Trophoblast cell (in vitro differentiated cells and primary cell): ENCODE measurements at places on chromosomes 4 and X.

- peak; percentile 64 for DNase-seq
Observed at GRCh38 chr4:67725132-67725531, 24.2 kb upstream of the UBA6 start.

GRCh38 chr4:13544606-13545393, 492 bp upstream of the NKX3-2 start:
- peak; percentile 16 for DNase-seq

GRCh38 chr4:6732441-6733357, 16.7 kb downstream of the BLOC1S4 start:
- DNase-seq, result peak; percentile 80

GRCh38 chr4:41573502-41574001, 35.6 kb downstream of the LIMCH1 start:
- DNase-seq, result no peak

DNA sequence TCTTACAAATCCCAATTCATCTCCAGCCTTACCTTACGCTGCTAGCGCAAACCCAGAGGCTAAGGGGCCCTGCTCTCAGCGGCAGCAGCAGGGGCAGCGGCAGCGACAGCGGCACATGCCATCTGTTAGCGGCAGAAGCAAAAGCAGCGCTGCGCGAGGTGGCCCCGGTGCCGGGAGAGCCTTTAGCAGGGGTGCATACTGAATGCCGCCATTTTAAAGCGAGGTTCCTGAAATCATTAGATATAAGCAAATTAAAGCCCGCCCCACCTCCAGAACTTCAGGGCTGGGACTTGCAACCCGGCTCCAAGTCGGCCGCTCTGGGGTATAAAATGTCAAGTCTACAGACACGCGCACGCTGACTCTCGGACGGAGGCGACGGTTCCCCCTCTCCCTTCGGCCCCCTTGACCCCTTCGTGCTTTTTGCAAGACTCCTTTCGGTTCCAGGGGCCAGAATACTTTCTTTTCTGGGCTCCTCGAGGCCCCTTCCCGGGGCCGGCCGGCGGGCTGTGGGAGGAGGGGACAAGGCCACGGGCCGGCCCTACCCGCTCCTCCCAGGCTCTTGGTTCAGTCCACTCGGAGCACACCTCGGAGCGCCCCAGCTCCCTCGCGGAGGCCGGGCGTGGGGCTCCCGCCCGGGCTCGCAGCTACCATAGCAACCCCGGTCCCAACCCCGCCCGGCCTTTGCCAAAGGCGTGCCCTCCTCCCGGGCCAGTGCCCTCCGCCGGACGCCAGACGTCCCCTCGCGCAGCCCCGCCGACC, at the start of gene MBNL3:
Gene MBNL3, minus strand, starts transcription at position 220 of the 759 bp plus-strand sequence. CDS start 49,427 bp downstream, outside the sequence.
- DNase-seq, result peak; percentile 29

GRCh38 chrX:40174001-40174853, 76.5 kb upstream of the BCOR start:
- peak; percentile 90 for DNase-seq

DNA sequence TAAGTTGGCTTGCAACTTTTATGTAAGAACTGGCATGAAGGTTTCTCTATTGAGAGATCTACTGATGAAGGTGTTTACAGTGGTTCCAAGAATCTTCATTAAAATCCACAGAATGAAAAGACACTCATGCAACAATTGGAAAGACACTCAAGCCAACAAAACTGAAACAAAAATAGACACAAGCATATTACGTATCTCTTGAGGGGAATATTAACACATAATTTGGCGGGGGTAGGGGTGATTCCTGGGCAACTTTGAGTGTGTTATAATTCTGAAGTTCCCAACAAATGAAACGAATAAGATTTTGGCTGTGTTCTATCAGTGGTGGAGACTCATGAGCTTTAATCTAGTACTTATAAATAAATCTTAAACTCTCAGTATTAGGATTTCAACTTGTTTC, 75.1 kb downstream of the SPATA18 start:
- DNase-seq, result no peak

DNA sequence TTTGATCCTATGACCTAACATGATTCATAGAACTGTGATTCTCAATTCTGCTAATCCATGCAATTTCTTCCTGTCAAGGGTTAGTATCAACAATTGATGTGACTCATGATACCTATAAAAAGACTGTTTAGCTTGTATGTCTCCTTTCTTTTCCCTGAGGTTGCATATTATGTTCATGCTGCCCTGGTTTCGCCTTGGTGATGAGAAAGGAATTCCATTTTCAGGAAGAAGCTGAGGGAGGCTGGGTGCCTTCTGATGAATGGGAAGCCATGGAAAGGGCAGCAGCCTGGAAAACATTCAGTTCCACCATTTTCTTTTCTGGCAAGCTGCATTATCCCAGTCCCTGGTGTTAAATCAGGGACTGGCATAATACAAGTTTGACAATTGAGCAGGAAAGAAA, 976.5 kb downstream of the RPA4 start:
- DNase-seq, result no peak

DNA sequence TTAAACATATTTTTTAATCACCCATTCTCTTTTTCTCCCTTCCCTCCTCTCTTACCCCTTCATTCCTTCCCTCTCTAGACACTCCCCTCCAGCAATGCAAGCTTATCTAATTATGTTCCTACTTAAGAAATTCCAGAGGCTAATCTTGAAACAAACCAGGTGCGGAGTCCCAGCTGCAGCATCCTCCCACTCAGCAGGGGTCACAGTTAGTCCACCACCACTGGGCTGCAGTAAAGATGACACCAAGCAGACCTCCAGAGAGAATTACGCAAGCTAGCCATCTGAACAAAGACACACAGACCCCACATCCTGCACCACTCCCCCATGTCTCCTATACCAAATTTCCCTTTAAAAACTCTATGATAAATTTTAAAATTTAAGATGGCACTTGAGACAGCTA, 13.9 kb upstream of the SEC24B start:
- DNase-seq, result no peak

GRCh38 chr4:52867163-52867562, 5.0 kb downstream of the RASL11B start:
- DNase-seq, result peak; percentile 13

GRCh38 chr4:17188125-17188524, 289.7 kb upstream of the LDB2 start:
- no peak for DNase-seq

DNA sequence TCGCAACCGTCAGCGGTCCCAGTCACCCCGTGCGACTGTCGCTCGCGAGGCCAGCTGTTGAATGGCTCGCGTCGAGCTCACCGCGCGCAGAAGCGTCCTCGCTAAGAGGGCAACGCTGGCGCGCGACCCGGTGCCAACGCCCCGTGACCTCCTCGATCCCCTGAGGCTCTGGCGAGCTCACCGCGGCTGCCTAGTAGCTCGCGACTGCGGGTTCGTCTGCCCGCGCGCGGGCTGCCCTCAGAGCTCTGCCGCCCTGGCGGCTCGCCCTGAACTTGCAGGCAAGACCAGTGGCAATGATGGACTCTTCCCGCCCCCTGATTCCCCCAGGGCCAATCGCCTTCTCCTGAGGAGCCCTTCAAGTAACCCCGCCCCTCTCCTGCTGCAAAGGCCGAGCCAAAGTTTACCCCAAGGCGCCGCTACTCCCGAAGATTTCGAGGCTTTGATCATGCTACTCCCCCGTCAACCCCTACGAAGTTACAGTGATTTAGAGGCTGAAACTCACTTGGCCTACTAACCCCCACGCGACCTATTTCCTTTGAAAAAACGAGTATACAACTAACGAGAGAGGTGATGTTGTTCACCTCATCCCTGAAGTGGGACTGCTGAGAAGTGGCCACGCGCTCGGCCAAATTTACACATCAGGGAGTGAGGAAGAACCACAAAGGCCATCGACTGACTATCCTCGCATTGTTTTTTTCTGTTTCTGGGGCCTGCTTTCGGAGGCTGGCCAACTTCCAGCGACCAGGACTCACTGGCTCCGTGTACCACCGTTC, 37.5 kb downstream of the PGRMC1 start:
- DNase-seq, result peak; percentile 53

DNA sequence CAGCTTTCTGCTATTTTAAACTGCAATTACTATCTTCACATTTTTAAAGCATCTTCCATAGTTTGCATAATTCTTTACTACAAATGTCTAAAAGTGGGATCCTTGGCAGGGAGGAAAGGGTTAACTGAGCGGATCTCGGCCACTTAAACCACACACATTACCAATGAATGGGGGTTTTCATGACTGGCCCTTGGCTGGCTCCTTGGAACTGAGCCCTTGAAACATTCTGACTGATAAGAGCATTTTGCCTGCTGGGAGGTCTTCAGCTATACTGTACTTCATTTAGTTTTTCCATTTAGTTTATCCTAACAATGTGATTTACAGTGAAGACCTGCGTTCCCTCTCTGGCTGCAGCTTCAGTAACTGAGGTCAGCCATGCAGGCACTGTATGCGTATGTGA, 31.7 kb upstream of the MFAP3L start:
- no peak for DNase-seq

- DNase-seq, result no peak
Observed at GRCh38 chr4:104418286-104418685, 76.4 kb downstream of the CXXC4 start.

DNA sequence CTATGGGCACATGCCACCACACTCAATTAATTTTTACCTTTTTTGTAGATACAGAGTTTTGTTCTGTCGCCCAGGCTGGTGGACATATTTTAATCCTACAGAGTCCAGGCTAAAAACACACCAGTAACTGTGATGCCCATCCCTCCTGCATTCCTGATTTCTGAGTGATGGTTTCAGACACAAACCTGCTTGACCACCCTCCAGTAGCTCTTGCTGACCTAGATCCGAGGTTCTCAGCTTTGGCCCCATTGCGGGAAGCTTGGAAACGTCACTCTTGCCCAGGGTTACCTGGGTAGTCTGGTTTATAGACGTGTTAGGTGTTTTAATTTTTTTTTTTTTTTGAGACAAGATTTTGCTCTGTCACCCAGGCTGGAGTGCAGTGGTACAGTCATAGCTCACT, 7.5 kb downstream of the CD99 start:
- DNase-seq, result peak; percentile 77

- peak; percentile 37 for DNase-seq
Observed at GRCh38 chr4:40199999-40200874, 3.4 kb downstream of the RHOH start.

DNA sequence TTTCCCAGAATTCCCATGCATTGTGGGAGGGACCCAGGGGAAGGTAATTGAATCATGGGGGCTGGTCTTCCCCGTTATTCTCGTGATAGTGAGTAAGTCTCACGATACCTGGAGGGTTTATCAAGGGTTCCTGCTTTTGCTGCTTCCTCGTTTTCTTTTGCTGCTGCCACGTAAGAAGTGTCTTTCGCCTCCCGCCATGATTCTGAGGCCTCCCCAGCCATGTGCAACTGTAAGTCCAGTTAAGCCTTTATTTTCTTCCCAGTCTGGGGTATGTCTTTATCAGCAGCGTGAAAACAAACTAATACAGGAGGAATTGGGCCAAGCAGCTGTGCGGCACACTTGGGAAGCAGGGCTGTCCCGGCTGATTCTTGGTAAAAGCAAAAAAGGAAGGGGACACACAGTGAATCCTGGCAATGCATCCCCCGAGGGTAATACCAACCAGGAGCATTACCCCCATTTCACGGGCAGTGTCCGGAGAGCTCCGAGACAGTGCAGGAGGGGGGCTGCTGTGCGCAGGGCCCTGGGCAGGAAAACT, 185.7 kb downstream of the AFAP1 start:
- DNase-seq, result no peak

GRCh38 chrX:153052534-153052933, 3.7 kb upstream of the PNMA3 start:
- DNase-seq, result no peak

DNA sequence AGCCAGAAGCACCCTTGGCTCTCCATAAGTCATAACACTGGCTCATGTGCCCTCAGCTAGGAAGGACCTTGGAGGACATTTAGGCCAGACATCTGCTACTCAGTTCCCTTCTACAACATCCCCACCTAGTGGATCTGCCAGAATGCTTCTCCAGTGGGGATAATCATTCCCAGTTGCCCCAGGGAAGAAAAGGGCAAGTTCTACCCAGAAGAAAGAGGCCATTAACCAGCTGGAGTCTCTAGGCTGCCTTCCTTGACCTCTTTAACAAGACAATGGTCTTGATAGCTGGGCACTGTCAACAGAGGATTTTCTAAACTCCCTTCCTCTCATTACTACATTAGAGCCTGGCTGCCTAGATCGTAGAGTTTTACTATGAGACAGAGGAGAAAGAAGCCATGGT, 42.0 kb downstream of the LGI2 start:
- DNase-seq, result no peak

DNA sequence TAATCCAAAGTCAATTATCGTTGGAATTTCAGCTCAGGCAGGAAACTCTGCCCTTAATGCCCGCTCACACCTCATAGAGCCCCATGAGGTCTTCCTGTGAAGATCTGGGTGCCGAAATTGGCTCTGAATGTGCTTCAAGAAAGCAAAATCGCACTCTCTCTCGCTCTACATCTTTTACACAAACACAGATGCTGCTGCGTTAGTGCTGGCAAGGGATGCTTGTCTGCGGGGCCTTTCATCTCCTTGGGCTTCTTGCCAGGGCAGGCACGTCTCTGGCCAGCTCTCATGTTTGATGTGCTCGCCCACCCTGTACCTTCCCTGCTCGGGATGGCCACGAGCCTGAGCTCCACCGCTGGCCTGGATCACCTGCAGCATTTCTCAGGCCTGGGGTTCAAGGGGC, 66.5 kb downstream of the CLCN4 start:
- no peak for DNase-seq

DNA sequence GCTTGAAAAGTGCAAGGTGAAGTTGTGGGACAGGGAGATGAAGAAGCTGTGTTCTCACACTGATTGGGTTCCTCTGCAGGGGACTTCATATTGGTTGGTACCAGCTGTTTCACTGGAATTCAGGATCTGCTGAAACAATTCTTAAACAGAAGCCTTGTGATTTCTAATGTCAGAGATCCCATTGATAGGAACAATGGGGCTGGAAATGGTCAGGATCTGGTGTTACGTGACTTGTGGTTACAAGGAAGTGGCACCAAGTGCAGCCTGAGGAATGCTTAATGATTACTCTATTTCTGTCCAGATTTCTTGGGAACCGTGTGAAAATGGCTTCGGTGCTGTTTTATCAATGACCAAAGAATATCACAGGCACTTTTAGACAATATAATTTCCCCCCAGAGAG, 68.1 kb downstream of the MOSPD2 start:
- no peak for DNase-seq

- DNase-seq, result no peak
Observed at GRCh38 chrX:96692454-96692853, 7.8 kb downstream of the DIAPH2 start.

GRCh38 chrX:118239913-118240698, 105.8 kb upstream of the WDR44 start:
- DNase-seq, result no peak

DNA sequence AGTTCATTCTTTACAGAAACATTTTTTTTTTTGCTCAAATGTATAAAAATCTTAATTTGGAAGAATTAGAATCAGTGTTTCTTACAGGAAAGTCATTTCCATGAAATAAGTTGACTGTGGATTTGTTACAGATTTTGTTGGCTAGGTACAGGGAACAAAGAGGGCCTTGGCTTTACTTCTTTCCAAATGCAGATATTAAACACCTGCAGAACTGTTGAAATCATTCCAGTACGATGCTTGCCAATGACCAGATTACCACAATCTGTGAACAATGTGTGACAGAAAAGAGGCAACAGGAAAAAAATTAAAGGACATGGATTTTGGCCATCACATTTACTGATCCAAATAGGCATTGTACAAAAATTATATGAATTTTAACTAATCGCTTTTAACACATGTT, 70.8 kb downstream of the ANXA10 start:
- DNase-seq, result no peak

GRCh38 chrX:11867610-11868345, 109.7 kb downstream of the MSL3 start:
- DNase-seq, result no peak
